ENCODE measurements at places on chromosomes 11 and 22. TPM values are rescaled to one million over a fixed set of nuclear protein-coding genes. Genes with fewer than 3 reads are reported as not detected.

The KRTAP5-1 gene
- total RNA-seq: 1.2 TPM

The MPPED2 gene
- 1.1 TPM for total RNA-seq

The NELL1 gene
- 3.9 TPM for total RNA-seq

The NXPE1 gene
- not detected for total RNA-seq

All from suprapubic skin (tissue), 4 donors.